ENCODE measurements at places on chromosomes 13 and 19.

- no peak for DNase-seq
Measured at GRCh38 chr19:28313633-28314032, 899.3 kb downstream of the UQCRFS1 start.

GRCh38 chr19:43532571-43532961 lies 422 bp upstream of the ZNF575 start:
- peak; percentile 71 for DNase-seq

GRCh38 chr19:10320602-10321416 lies 5.0 kb upstream of the FDX2 start:
- no peak for DNase-seq

DNA sequence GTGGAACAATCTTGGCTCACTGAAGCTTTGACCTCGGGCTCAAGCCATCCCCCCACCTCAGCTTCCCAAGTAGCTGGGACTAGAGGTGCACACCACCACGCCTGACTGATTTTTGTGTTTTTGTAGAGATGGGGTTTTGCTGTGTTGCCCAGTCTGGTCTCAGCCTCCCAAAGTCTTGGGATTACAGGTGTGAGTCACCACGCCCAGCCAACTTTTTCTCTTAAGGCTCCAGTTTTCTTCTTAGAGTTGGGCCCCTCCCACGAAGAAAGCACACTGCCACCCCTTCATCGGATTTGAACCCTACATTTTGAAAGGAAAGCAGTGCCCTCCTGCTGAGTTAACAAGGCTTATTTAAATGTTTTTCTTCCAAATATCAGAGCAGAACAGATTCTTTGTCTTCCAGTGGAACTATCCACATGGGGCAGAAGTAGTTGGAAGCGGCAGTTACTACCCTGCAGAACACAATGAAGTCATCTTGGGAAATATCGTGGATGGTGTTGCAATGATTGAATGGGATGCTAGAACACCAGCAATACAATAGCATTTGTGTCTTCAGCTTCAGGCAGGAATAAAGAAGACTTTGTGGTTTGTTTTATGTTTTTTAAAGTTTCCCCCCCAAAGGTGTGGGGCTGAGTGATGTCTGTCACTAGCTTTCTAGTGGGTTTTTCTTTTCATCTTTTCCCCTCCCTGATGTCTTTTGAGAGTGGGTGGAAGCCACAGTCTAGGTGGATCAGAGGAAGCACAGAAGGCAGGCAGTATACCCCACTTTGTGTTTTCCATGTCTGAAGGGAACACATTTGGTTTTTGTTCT lies 8.9 kb downstream of the ACTN4 start:
- DNase-seq: no peak

GRCh38 chr13:73599232-73600128 lies 534.7 kb downstream of the KLF12 start:
- no peak for DNase-seq

- no peak for DNase-seq
Measured at GRCh38 chr13:26468265-26468801, 89.2 kb upstream of the WASF3 start.

- DNase-seq: no peak
Measured at GRCh38 chr13:102913914-102914313, 68.1 kb downstream of the ERCC5 start.

GRCh38 chr19:21704320-21704719 lies 63.1 kb downstream of the ZNF100 start:
- no peak for DNase-seq

DNA sequence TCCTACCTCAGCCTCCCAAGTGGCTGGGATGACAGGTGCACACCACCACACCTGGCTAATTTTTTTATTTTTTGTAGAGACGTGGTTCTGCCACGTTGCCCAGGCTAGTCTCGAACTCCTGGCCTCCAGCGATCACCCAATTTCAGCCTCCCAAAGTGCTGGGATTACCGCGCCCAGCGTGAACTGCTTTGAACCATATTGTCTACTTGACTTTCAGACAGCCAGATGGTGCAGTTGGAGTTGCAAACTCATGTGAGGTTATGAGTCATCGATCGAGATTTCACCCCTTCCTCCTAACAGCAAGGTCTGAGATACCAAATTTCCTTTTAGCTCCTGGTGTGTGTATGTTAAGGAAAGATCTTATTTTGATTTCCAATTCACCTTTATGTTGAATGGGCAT lies 2.7 kb downstream of the SLC27A1 start:
- DNase-seq: no peak

DNA sequence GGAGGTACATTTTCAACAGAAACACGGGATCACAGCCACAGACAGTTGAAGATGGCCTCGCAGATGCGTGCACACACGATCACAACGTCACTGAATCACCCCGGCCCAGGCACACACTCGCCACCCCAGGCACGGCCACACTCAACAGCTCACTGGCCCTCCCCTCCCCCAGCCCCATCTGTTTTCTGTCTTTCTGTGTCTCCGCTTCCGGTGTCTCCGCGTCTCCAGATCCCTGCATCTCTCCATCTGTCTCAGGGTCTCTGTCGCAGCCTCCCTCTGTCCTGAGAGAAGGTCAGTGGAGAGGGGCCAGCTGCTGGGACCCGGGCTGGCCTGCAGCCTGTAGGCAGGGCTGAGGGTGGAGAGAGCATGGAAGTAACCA lies 3.8 kb upstream of the ATP1A3 start:
- no peak for DNase-seq

DNA sequence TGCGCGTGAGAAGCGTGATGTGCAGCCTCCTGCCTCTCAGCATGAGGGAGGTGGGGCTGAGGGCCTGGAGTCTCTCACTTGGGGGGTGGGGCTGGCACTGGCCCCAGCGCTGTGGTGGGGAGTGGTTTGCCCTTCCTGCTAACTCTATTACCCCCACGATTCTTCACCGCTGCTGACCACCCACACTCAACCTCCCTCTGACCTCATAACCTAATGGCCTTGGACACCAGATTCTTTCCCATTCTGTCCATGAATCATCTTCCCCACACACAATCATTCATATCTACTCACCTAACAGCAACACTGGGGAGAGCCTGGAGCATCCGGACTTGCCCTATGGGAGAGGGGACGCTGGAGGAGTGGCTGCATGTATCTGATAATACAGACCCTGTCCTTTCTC lies 8.7 kb downstream of the CD177 start:
- DNase-seq: no peak

DNA sequence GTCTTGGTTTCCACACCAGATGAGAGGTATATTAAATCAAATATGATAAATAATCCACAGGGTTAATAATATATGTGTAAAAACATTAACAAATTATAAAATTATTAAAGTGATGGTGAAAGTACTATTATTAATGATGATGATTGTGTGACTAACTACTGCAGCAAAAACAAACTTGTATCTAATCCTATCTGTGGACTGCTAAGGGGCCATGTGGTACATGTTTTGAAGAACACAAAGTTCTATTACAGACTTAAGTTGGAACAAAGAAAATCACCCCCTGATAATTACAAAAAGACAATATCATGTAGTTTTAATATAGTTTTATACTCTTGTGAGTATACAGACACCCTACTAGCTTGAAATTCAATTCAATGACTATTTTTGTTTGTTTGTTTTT lies 504.2 kb upstream of the NBEA start:
- DNase-seq: no peak

DNA sequence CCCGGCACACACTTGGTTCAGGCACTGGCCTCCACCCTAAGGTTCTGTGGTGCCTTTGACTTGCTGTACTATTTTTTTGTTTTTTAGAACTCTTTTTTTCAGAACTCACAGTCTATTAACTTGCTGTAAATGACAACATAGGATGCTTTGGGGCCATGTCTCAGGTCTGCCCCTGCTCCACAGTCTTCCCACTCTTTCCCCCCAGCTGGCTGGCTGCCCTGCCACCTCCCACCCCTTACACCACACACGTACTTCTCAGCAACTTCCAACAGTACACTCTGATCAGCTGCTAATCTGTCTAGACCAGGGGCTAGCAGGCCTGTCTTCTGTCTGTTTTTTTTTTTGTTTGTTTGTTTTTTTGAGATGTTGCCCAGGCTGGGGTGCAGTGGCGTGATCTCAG lies 8.1 kb downstream of the C19orf44 start:
- DNase-seq: no peak

DNA sequence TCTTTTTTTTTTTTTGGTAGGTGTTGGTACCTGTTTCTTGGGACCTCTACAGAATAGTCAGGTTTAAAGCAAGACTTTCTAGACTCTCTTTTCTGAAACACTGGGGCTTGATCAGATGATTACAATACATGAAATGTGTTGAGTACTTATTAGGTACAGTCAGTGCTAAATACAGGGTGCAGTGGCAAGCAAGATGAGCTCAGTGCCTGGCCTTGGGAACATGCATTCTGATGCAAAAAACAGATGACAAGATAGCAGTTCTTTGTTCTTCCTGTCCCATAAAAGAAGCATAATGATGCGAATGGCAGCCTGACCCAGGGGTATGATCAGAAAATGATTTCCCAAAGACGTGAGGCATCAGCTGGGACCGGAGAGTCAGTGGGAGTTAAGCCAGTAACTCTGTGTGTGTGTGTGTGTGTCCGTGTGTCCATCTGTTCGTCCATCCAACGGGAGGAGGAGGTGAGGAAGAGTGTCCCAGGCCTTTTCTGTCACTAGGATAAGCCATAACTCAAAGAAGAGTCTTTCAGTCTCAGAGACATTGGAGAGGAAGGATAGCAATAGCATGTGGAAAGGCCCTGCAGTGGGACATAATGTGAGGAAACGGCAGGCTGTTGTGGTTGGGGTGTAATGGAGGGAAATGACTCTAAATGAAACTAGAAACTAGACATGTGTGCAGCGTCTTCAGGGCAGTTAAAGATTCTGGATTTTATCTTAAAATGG lies 32.2 kb downstream of the SLAIN1 start:
- DNase-seq: no peak

GRCh38 chr19:13942023-13942684 lies 3.9 kb upstream of the PODNL1 start:
- DNase-seq: no peak

DNA sequence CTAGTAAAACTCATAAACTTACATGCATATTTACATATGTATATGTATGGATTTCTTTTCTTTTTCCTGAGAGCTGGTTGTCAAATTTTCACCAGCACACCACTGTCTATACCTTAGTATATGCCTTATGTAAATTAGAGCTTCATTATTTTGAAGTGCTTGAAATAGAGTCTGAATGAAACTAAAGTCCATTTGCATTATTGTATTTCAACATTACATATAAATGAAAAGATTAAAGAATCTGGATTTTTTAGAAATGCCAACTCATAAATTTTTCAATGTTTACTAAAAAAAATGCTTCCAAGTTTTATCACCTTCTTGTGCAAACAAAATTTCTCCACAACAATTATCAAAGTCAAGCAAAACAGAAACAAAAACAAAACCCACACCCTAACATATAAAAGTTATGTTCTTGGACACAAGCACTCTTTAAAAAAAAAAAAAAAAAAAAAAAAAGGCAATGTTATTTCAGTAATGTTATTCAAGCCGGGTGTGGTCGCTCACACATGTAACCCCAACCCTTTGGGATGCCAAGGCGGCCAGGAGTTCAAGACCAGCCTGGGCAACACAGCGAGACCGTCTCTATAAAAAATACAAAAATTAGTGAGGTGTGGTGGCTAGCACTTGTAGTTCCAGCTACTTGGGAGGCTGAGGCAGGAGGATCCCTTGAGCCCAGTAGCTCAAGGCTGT lies 18.3 kb downstream of the MED26 start:
- no peak for DNase-seq

GRCh38 chr19:35491836-35492360 lies 1.6 kb upstream of the KRTDAP start:
- no peak for DNase-seq

DNA sequence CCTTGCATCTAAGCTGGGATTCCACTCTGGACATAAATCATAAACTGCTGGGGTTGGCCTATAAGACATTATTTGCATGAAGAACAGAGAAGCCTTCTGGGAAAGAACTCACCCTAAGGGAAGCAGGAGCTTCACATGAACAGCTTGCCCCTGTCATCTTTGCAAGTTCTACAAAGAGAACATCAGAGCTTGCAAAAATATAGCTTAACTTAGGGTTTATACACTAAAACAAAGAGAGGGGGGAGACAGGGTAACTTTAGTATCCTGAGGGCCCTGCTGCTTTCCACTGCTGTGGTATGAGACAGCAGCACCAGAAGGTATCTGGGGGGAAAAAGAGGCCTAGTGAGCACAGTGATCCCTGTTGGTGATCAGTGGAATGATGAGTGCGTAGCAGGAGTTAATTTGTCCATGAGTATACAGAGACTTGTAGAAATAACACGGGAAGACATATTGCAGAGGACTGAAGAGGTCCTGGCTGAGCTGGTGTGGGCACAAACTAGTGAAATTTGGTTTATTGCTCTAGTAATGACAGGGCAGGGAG lies 116.1 kb upstream of the TSC22D1 start:
- no peak for DNase-seq

DNA sequence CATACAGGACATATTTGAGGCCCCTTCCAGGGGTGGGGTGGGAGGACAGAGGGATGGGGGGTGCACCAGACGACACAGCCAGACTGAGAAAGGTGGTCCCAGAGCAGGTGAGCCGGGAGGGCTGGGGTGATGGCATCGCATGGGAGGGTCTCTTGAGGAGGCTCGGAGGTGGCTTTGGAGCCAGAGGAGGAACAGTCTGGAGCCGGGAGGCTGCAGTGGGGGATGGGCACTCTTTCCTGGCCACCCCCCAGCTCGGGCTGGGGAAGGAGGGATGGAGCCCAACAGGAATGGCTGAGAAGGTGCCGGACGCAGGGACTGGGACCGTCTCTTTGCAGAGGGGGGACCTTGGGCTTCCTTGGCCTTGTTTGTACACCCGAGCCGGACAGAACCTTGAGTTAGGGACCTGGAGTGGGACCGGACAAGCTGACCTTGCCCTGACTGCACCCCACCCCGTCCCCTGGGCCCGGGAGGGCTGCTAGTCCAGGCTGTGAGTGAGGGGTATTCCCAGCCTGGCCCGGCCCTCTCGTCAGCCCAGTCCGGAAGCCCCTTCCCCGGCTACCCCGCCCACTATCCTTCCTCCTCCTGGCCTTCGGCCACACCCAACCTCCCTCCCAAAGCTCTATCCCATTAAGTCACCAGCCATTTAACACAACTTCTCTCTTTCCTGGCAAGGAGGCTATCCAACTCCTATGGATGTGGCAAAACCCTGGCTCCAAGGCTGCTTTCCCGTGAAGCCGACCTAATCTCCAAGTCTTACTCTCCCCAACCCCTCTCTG lies 816 bp upstream of the TBXA2R start:
- DNase-seq: no peak

- no peak for DNase-seq
Measured at GRCh38 chr13:24145240-24145639, 15.3 kb upstream of the SPATA13 start.

DNA sequence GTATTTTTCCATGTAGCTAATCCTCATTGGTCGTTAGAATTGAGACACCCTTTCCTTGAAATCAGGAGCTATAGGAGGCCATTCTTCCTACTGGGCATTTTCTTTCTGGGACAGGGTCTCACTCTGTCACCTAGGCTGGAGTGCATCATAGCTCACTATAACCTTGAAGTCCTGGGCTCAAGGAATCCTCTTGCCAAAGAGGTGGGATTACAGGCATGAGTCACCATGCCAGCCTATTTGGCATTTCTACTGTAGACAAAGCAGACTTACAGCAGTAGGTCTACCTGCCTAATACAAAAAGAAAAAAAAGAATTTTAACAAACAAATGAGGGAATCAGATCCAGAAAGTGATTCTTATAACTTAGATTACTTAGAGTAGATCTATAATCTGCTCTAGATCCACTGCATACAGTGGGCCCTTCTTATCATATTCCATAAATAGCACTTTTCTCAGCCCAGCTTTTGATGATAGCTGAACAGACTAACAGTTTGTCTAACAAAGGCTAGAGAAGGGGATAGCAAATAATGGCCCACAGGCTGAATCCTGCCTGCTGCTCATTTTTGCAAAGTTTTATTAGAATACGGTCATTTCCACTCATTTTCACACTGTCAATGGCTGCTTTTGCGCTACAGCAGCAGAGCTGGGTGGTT lies 36.7 kb upstream of the USPL1 start:
- DNase-seq: no peak

- no peak for DNase-seq
Measured at GRCh38 chr19:23401086-23401610, 5.9 kb upstream of the ZNF91 start.
